Panc1 (cell line): ENCODE measurements at places on chromosomes 2 and 18. TPM values are rescaled to one million over a fixed set of nuclear protein-coding genes. Genes with fewer than 3 reads are reported as not detected.

- DNase-seq = peak; percentile 61
Measured at GRCh38 chr18:63439334-63439733, 17.1 kb upstream of the VPS4B start.

DNA sequence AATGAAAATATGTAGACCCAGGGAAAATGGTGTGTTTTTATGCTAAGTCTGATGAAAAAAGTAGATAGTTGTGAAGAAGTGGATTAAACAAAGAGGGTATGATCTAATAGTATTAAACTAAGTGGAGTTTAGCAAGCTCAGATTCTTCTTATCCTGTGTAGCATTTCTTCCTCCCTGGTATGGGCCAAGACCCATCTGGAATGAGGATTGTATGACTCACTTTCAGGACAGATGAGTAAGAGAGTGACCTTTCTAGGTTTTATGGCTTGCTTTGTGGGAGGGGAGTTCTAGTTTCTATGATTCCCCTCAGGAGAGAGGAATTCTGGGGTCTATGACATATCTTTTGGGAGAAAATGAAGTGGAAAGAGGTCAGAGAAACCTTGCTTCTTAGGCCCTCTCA, 550.1 kb downstream of the SPAG16 start:
- DNase-seq = no peak

- no peak for DNase-seq
Measured at GRCh38 chr2:166373951-166374350, 1.8 kb downstream of the SCN9A start.

GRCh38 chr2:106972782-106973181, 86.8 kb upstream of the ST6GAL2 start:
- no peak for DNase-seq

- no peak for DNase-seq
Measured at GRCh38 chr18:79604913-79605880, 74.4 kb upstream of the CTDP1 start.

DNA sequence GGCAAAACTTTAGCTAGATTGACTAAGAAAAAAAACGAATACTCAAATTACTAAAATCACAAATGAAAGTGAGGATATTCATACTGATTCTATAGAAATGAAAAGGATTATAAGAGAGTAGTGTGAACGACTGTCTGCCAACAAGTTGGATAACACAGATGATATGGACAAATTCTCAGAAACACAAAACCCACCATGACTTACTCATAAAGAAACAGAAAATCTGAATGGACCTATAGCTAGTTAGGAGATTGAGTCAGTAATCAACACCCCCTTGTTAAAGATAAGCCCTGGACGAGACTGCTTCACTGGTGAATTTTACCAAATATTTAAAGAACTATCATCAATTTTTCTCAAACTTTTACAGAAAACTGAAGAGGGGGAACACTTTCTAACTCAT, 108.8 kb upstream of the TMEM200C start:
- DNase-seq = no peak

- DNase-seq = no peak
Measured at GRCh38 chr2:235535423-235536130, 41.7 kb downstream of the AGAP1 start.

DNA sequence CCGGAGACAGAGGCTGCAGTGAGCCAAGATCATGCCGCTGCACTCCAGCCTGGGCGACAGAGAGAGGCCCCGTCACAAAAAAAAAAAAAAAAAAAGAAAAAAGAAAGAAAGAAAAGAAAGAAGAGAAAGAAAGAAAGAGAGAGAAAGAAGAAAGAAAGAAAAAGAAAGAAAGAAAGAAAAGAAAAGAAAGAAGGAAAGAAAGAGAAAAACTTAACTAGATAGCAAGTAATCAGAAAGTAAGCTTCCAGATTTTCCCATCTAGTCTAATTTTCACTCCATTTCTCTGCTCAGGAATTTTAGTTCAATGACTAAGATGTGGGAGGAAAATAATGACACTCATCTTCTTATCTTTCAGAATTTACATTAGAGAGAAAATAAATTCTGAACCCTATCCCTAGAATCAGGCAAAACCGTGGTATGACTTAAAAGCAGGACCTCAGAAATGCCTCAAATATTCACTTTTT, 2.4 kb downstream of the GFPT1 start:
- no peak for DNase-seq

GRCh38 chr2:113720167-113720566, 36.3 kb downstream of the SLC35F5 start:
- no peak for DNase-seq

DNA sequence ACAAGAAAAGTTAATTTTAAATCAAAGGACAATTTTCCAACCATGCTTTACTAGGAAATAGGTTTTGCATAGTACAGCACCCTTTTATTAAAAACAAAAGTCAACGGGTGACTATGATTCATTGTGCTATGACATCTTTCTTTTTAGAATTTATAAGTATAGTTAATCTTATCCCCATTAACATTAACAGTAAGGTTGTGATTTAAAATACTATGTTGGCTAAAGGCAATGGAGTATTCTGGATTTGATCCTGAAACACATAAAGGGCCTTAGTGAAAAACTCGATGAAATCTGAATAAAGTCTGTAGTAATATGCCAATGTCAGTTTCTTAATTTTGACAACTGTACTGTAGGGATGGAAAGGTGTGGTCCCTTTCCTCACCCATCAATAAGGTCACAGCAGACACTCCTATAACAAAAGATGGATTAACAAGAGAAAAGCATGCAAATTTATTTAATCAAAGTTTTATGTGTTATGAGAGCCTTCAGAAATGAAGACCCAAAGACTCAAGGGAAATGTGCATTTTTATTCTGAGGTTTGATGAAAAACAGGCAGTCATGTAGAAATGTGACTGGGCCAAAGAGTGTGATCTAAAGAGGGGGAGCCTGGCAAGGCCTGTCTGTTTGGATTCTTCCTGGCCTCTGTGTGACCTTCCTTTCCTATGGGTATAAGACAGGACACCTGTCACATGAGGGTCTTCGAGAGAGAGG, 731.4 kb downstream of the TSN start:
- DNase-seq = no peak

GRCh38 chr2:71277536-71278103, 50.7 kb upstream of the PAIP2B start:
- DNase-seq = peak; percentile 20

- DNase-seq = no peak
Measured at GRCh38 chr18:74775239-74775638, 177.6 kb downstream of the ZNF407 start.

- DNase-seq = no peak
Measured at GRCh38 chr2:105526000-105526925, 127.4 kb upstream of the FHL2 start.

DNA sequence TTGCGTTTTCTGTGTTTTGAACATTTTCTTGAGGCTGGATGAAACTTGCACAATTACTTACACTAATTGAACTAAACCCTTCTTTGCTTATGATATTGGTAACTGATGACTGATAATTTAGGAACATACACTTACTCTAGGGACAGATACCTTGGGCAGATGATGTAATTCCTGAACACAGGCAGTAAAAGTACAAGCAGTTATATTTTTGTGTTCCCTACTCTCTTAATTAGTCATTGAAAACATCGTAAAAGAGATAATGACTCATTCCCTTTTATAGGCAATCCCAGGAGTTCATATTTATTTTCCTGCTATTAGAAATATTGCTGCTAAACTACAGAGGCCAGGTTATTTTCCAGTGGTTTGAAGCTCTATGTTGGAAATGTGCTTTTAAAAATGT, 46.4 kb downstream of the CCDC85A start:
- DNase-seq = no peak

DNA sequence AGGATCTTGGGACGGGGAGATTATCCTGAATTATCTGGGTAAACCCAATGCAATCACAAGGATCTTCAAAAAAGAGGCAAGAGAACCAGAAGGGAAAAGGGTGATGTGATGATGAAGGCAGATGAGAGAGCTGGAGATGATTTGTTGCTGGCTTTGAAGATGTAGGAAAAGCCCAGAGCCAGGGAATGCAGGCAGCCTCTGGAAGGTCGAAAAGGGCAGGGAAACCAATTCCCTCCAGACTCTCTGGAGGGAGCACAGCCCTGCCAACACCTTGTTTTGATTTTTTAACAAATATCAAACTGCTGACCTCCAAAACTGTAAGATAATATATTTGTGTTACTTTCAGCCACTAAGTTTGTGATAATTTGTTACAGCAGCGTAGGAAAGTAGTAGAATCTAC, 48.9 kb upstream of the IL1R2 start:
- no peak for DNase-seq

- no peak for DNase-seq
Measured at GRCh38 chr2:126699018-126699417, 43.1 kb downstream of the GYPC start.

GRCh38 chr2:151756820-151757219, 22.5 kb upstream of the NEB start:
- DNase-seq = no peak

GRCh38 chr2:77064324-77064723, 457.9 kb downstream of the LRRTM4 start:
- DNase-seq = no peak

DNA sequence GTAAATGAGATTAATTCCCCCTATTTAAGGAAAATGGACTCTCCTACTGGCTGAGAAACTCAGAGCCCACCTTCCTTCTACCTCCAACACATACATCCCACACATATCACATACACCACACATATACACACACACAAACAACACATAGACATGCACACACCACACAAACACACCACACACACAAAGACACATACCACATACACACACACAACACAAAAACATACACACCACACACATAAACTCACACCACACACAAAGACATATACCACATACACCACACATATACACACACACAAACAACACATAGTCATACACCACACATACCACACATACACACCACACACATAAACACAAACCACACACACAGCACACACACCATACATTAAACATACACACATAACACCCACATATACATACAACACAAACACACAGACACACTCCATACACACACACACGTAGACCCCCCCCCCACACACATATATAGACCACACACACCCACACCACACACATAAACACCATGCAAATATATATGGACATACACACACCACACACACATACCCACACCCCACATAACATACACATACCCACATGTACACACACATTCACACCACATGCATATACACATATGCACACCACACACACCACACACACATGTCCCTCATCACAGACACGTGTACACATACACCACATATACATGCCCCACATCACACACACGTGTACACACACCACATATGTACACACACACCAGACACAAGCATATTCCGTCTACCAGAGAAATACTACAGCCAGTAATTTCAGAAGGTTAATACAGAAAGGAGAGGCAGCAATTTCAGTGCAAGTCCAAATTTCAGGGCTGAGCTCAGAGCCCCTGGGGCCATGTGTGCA, 204.3 kb downstream of the SNTG2 start:
- no peak for DNase-seq

GRCh38 chr2:26850505-26850904, 2.6 kb downstream of the DPYSL5 start:
- no peak for DNase-seq

IL36B gene
- not detected for total RNA-seq

CCDC102B gene
- 0.92 TPM for total RNA-seq

MEIS1 gene
- total RNA-seq = 2.0 TPM

ASPRV1 gene
- 0.21 TPM for total RNA-seq

CXCR2 gene
- not detected for total RNA-seq

VWA3B gene
- not detected for total RNA-seq
